Fibroblast of skin of right quadriceps (primary cell): ENCODE measurements at places on chromosomes 6 and 20.

- DNase-seq: peak; percentile 70
These were observed 2.5 kb downstream of the RSPO3 start for GRCh38 chr6:127120787-127121636.

GRCh38 chr6:43705996-43706395 lies 18.4 kb upstream of the MRPS18A start:
- DNase-seq: no peak

DNA sequence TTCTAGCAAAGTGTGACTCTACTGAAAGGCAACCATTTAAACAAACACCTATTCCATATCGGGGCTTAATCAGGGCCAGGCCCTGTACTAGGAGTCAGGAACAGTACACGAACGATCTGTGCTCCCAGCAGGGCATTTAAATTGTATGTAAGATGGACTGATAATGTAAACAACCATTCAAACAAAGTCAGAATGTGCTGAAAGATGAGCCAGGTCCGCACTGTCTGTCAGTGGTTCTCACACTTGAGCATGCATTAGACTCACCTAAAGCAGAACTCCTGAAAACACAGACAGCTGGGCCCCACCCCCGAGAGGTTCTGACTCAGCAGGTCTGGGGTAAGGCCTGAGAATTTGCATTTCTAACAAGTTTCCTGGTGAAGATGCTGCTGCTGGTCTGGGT lies 81.6 kb downstream of the PXDC1 start:
- no peak for DNase-seq

DNA sequence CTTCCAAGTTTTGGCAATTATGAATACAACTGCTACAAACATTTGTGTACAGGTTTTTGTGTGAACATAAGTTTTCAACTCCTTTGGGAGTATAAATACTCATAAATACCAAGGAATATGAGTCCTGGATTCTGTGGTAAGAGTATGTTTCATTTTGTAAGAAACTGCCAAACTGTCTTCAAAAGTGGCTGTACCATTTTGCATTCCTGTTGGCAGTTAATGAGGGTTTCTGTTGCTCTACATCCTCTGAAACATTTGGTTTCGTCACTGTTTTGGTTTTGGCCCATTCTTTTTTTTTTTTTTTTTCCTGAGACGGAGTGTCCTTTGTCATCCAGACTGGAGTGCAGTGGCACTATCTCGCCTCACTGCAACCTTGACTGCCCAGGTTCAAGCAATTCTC lies 8.5 kb downstream of the AP5S1 start:
- DNase-seq: no peak

- no peak for DNase-seq
These were observed 105.5 kb downstream of the DHX35 start for GRCh38 chr20:39067526-39068216.
